ENCODE measurements at places on chromosomes 7 and 10.

DNA sequence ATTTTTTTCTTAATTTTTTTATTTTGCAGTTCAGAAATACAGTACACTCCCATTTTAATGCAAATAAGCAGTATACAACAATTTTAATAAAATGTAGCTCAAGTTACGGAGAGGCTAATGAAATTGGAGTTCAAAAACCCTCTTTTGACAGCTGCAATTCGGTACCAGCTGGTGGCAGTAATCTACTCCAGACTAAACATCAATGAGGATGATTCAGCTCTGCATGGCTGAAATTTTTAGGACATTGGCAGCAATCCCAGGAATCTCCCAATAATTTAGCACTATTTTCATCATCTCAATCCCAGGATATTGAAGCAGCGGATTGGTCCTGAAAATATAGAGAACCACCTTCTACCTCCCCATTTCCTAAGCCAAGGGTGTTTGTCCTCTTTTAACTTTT, 278.8 kb downstream of the CACNA2D1 start:
- DNase-seq: no peak

- DNase-seq: no peak
These were observed 128.7 kb upstream of the LYZL1 start for GRCh38 chr10:29160150-29160617.

GRCh38 chr10:68242051-68242450, 10.1 kb upstream of the ATOH7 start:
- no peak for DNase-seq

GRCh38 chr10:8044908-8045725, 9.4 kb upstream of the GATA3 start:
- DNase-seq: no peak

DNA sequence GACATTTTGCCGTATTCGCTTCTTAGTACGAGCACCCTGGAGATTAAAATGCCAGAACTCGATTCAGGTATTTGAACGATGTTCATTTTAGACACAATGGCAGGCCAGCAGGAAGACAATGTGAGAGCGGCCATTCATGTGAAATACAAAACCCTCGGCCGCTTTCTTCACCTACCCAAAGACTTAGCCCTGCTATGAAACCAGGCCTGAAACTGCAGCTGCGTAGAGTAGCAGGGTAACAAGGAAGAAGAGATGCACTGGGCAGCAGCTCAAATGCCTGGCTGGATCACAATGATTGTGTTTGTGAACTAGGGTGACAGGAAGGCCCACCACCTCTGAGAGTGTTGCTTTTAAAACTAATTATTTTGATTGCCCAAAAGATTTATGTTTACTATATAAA, 234.8 kb downstream of the TRIL start:
- no peak for DNase-seq

- no peak for DNase-seq
These were observed 23.8 kb downstream of the ELN start for GRCh38 chr7:74051629-74052410.
